ENCODE measurements at places on chromosomes 1 and 21. TPM values are rescaled to one million over a fixed set of nuclear protein-coding genes. Genes with fewer than 3 reads are reported as not detected.

FAM43B gene
- total RNA-seq, result not detected

IFNAR2 gene
- total RNA-seq, result 9.3 TPM

DNA sequence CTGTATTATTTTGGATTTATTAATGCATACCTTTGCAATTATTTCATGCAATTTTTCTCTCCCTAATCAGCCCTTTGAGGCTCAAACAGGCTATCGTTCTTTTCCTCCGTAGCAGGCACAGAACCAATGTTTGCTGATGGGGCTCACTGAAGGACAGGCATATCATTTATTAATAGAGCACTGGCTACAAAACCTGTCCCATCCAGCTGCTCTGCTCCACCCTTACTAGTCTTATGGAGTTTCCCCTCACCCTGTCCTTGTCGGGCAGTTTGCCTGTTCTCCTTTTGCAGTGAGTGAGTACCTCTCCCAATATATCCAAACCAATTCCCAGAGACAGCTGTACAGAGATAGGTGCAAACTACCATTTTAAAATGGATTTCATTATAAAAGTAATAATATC, 16.6 kb upstream of the FCAMR start:
- H3K4me3 ChIP-seq, result no peak overlapping the region
- DNase-seq, result no peak

GRCh38 chr1:64581843-64582185, 111.9 kb downstream of the CACHD1 start:
- no peak for DNase-seq
- no peaks in the 10 kb centered on the region for H3K4me1 ChIP-seq
- no peaks in the 10 kb centered on the region for H3K27me3 ChIP-seq

- peak overlapping the region; percentile 34 for H3K27ac ChIP-seq
- no peaks in the 10 kb centered on the region for H3K27me3 ChIP-seq
- H3K36me3 ChIP-seq, result no peaks in the 10 kb centered on the region
- H3K4me1 ChIP-seq, result no peaks in the 10 kb centered on the region
- peak overlapping the region; percentile 2 for H3K4me3 ChIP-seq
- no peak for DNase-seq
Measured at GRCh38 chr1:24705260-24706073, 39.8 kb upstream of the CLIC4 start.

DNA sequence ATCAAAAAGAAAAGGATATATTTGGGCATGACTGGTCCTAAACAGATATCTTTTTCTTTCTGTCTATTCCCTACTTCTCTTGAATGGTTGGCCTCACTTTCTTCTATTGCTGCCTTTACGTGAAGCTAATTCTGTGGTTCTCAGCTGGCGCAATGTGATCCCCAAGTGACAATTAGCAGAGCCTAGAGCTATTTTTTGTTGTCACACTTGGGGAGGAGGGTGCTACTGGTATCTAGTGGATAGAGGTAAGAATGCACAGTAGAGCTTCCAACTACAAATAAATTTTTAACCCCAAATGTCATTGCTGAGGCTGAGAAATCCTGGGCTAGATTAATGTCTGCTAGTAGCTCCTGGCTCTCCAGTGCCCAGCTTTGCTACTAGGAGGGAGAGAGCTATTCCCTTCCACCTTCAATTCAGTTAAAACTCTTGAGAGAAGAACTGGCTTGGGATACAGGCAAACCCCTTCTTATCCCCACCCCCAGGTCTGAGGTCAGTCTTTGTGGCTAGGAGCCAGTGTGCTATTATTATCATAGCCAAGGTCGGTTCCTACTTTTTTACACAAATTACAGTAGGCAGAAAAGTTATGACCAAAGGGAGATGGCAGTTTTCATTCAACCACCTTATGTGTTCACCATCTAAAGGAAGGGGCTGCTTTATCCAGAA, 102.1 kb downstream of the SNX7 start:
- no peaks in the 10 kb centered on the region for H3K4me1 ChIP-seq
- no peak for DNase-seq
- H3K27ac ChIP-seq, result no peak overlapping the region
- H3K36me3 ChIP-seq, result no peaks in the 10 kb centered on the region
- no peak overlapping the region for H3K4me3 ChIP-seq

GRCh38 chr21:15679630-15680029, 50.2 kb upstream of the USP25 start:
- no peak for DNase-seq
- H3K27ac ChIP-seq, result no peak overlapping the region
- no peak overlapping the region for H3K4me3 ChIP-seq
- no peaks in the 10 kb centered on the region for H3K4me1 ChIP-seq
- H3K36me3 ChIP-seq, result no peaks in the 10 kb centered on the region

TTC39A gene
- total RNA-seq, result 11.5 TPM

COA6 gene
- 15.7 TPM for total RNA-seq

DNA sequence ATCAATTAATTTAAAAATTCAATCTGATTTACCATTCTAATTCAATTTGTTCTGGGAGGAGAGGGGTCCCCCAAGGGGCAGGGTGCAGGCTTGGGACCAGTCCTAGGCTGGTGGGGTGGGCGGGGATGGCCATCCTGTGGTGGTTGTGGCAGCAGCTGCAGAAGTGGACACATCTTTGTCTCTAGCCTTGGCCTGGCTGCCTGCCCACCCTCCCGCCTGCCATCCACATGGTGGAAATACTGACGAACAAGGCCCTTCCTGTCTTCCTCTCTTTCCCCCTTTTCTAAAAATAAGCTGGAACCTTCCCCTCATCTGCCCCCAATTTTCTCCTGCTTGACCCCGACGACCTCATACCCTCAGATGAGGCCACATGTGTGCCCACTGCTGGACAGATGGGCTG, 130.9 kb downstream of the FOXD2 start:
- no peak for DNase-seq
- H3K4me3 ChIP-seq, result no peak overlapping the region
- no peak overlapping the region for H3K27ac ChIP-seq
- H3K36me3 ChIP-seq, result no peaks in the 10 kb centered on the region
- peaks cover 7% of the 10 kb centered on the region for H3K4me1 ChIP-seq
- no peaks in the 10 kb centered on the region for H3K27me3 ChIP-seq

GRCh38 chr1:7902478-7903085, 38.1 kb downstream of the TNFRSF9 start:
- H3K4me3 ChIP-seq, result no peak overlapping the region
- H3K4me1 ChIP-seq, result no peaks in the 10 kb centered on the region
- no peaks in the 10 kb centered on the region for H3K27me3 ChIP-seq
- no peak for DNase-seq

GRCh38 chr1:78091215-78091813, 45.5 kb downstream of the GIPC2 start:
- no peaks in the 10 kb centered on the region for H3K4me1 ChIP-seq
- H3K27me3 ChIP-seq, result no peaks in the 10 kb centered on the region
- H3K27ac ChIP-seq, result no peak overlapping the region
- DNase-seq, result no peak

- no peaks in the 10 kb centered on the region for H3K36me3 ChIP-seq
- H3K27ac ChIP-seq, result no peak overlapping the region
- H3K4me1 ChIP-seq, result peaks cover 3% of the 10 kb centered on the region
- no peak for DNase-seq
- H3K27me3 ChIP-seq, result no peaks in the 10 kb centered on the region
Measured at GRCh38 chr1:13549521-13549920, 34.1 kb upstream of the PDPN start.

DNA sequence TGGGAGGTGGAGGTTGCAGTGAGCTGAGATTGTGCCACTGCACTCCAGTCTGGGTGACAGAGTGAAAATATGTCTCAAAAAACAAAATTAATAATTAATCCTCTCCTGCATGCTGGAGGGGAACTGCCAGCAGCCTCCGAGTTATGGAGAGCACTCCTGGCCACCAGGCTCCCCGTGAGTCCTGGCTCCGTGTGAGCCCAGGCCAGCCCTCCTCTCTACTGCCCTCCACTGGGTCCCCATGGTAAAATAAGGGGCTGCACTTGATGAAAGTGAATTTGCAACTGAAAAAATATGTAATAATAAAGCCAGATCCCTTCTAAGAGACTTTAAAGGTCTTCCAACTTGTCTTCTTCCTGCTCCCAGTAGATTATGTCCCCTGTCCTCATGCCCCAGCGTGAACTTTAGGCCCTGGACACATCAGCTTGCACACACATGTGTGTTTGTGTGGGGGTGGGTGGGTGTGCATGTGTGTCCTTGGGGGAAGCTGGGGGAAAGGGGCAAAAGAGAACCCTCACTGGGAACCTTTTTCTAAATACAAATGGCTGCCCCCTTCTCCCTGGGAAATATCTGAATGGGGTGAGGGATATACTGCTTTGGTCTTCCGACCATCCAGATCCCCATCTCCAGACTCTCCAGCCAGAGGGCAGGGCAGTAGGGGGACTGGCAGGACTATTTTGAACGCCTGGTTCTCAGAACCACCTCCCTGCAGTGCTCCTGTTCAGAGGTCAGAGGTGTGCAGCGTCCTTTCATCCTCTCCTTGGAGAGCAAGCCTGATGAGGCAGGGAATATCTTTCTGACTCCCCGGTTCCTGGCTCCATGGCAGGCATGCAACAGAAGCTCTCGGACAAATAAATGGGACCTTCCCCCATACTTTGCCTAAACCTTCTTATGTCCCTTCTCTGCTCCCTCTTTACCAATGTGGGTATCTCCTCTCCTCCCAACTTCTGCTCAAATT, 26.2 kb downstream of the NEK2 start:
- no peaks in the 10 kb centered on the region for H3K27me3 ChIP-seq
- no peak overlapping the region for H3K27ac ChIP-seq
- no peaks in the 10 kb centered on the region for H3K4me1 ChIP-seq
- no peak overlapping the region for H3K4me3 ChIP-seq
- DNase-seq, result no peak

DNA sequence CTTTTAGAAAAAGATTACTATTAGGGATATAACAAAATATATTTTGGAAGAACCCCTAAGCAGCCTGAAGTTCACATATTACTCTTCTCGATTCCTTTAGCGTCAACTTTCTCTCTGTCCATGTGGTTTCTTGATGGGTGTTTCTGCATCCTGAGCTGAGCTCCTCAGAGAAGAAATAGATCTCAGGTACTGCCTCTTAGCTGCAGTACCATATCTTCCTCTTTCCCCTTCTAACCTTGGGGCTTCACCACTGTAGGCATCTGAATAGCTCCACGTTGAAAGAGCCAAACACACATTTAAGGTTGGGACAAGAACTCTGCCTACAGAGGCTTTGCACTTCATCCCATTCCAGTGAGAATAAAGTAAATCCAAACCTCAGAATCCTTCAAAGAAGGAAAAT, 59.2 kb downstream of the SAMSN1 start:
- no peaks in the 10 kb centered on the region for H3K36me3 ChIP-seq
- no peak for DNase-seq
- H3K4me3 ChIP-seq, result no peak overlapping the region
- no peak overlapping the region for H3K27ac ChIP-seq

GPR3 gene
- total RNA-seq, result 0.74 TPM

DNA sequence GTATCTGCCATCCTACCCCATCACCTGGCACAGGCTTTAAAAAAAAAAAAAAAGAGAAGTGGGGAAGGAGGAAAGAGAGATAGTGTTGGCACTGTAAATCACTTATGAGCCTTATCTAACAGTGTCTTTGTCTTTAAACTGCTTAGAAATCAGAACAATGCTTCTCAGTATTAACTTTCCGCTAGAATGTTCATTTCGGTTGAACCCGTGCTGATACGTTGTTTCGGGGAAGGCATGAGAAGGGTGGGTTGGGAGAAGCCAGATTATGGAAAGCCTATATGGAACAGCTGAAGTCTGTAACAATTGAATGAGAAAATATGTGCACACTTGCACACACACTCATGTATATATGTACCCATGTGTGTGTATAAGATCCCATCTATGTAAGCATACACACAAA, 170.8 kb downstream of the GALNT2 start:
- H3K4me3 ChIP-seq, result no peak overlapping the region
- DNase-seq, result no peak
- H3K36me3 ChIP-seq, result no peaks in the 10 kb centered on the region
- H3K4me1 ChIP-seq, result no peaks in the 10 kb centered on the region
- H3K27me3 ChIP-seq, result no peaks in the 10 kb centered on the region

PCP4L1 gene
- total RNA-seq, result 3.7 TPM

- H3K27me3 ChIP-seq, result no peaks in the 10 kb centered on the region
- H3K36me3 ChIP-seq, result no peaks in the 10 kb centered on the region
- H3K27ac ChIP-seq, result no peak overlapping the region
- no peak for DNase-seq
- no peak overlapping the region for H3K4me3 ChIP-seq
Measured at GRCh38 chr1:220372451-220372850, 100.2 kb upstream of the RAB3GAP2 start.

- no peaks in the 10 kb centered on the region for H3K4me1 ChIP-seq
- no peaks in the 10 kb centered on the region for H3K36me3 ChIP-seq
- no peak overlapping the region for H3K27ac ChIP-seq
- no peak overlapping the region for H3K4me3 ChIP-seq
Measured at GRCh38 chr1:245260110-245260882, 105.5 kb downstream of the KIF26B start.

DNA sequence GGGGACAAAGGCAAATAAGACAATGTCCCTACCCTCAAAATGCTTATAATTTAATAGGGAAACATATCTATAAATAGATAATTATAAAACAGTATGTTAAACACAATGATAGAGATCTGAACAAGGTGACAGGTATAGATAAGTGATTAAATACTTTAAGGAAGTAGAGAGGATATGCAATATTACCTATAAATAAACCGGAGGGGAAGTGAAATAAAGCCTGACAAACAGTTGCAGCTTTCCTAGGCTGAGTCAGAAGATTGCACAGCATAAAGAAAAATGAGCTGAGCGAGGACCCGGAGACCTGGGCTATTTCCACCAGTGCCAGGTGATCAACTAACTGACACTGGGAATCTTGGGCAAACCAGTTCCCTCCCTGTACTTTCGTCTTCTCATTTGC, 11.5 kb upstream of the PSRC1 start:
- no peak overlapping the region for H3K27ac ChIP-seq
- H3K4me3 ChIP-seq, result no peak overlapping the region
- H3K4me1 ChIP-seq, result peaks cover 10% of the 10 kb centered on the region
- no peaks in the 10 kb centered on the region for H3K27me3 ChIP-seq

- H3K36me3 ChIP-seq, result no peaks in the 10 kb centered on the region
- H3K4me1 ChIP-seq, result no peaks in the 10 kb centered on the region
- DNase-seq, result no peak
Measured at GRCh38 chr1:26970810-26971209, 10.5 kb upstream of the KDF1 start.

GRCh38 chr1:91505086-91505485, 4.4 kb downstream of the CDC7 start:
- no peak overlapping the region for H3K4me3 ChIP-seq
- no peaks in the 10 kb centered on the region for H3K27me3 ChIP-seq
- DNase-seq, result no peak
- H3K4me1 ChIP-seq, result peaks cover 14% of the 10 kb centered on the region

OR2AK2 gene
- total RNA-seq, result not detected

TSPEAR gene
- total RNA-seq, result not detected

FNDC5 gene
- 4.7 TPM for total RNA-seq

TPTE gene
- total RNA-seq, result not detected

DNA sequence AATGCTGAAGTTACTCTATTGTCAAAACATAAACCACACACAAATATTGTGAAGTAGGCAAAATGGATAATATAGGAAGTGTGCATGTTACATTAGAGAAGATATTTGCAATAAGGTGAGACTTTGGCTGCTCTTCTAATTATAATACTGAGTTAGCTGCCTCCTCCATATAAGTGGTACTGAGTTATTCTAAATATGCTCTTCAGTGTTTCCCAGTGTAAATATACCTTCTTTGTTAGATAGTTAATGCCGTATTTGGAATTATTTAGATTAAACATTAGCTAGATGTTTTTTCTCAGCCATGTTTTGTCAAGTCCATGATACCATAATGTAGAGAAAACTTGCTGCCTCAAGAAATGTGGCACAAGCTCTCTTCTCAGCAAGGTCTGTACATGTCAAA, 186.4 kb downstream of the PTPRC start:
- no peak for DNase-seq
- H3K4me3 ChIP-seq, result no peak overlapping the region

- DNase-seq, result no peak
- peaks cover 85% of the 10 kb centered on the region for H3K4me1 ChIP-seq
- no peaks in the 10 kb centered on the region for H3K36me3 ChIP-seq
- H3K27me3 ChIP-seq, result no peaks in the 10 kb centered on the region
- peak overlapping the region; percentile 66 for H3K27ac ChIP-seq
Measured at GRCh38 chr1:18944810-18945209, 11.7 kb downstream of the IFFO2 start.

DMBX1 gene
- 0.25 TPM for total RNA-seq
